ENCODE measurements at places on chromosomes 1 and 21.
A peak's percentile ranks its signal among the peaks of the same experiment; 100 is the strongest.

GRCh38 chr1:231603598-231604275, 22.9 kb upstream of the DISC1 start:
- no peak for DNase-seq

DNA sequence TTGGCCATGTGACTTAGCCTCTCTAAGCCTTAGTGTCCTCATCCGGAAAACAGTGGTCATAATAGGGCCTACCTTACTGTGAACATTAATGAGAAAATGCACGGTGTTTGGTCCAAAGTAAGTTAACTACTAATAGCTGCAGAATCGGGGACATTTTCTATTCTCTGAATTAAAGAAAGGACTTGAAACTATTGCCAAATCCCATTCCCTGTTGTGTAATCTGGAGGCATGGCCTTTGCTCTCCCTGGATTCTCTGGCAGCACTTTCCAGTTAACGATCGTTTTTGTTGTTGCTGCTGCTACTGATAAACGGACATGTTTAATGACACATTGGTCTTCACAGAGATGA, 30.5 kb downstream of the FMO4 start:
- no peak for DNase-seq

DNA sequence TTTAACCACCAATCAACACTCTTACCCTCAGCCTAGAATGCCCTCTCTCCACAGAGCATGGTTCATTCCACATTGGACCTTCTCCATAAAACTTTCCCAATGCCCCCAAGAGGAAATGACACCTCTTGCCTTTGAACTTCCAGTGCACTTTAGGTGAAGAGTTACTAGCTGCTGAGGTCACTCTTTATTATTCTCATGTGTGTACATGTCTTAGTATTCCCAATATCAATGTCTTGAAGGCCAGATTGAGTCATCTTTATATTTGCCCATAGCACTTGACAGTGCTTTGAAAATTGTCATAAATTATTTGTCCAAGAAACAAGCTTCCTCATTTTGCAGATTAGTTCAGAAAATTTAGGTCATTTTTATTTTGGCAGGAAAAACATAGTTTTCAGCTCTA, 8.1 kb upstream of the DNASE2B start:
- no peak for DNase-seq

DNA sequence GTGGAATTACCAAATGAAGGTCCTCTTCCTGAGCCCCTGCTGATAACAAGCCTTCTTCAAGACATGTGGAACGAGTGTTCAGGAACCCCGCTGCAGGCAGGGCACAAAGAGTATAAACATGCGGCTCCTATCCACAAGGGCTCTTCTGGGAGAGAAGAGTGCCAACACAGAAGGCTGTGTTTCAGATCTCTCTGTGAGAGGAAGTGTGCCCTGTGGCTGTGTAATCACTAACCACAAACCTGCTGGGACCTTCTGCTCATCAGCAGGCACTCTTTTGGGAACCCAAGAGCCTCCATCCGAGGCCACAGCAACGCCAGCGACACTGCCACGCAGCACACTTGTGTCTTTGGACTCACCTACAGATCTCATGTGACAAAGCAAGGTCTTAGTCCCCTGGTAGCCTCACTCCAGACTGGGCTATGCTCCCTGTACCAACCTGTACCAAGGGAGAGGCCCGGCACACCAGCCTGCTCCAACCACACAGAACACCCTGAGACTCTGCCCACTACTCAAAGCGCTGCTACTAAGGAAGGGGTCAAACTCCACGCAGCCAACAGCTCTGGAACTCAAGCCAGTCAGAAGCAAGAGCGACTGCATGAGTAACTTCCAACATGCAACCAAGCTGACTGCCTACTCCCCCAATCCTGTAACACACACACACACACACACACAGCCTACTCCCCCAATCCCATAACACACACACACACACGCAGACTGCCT, 7.8 kb downstream of the PTTG1IP start:
- no peak for DNase-seq

DNA sequence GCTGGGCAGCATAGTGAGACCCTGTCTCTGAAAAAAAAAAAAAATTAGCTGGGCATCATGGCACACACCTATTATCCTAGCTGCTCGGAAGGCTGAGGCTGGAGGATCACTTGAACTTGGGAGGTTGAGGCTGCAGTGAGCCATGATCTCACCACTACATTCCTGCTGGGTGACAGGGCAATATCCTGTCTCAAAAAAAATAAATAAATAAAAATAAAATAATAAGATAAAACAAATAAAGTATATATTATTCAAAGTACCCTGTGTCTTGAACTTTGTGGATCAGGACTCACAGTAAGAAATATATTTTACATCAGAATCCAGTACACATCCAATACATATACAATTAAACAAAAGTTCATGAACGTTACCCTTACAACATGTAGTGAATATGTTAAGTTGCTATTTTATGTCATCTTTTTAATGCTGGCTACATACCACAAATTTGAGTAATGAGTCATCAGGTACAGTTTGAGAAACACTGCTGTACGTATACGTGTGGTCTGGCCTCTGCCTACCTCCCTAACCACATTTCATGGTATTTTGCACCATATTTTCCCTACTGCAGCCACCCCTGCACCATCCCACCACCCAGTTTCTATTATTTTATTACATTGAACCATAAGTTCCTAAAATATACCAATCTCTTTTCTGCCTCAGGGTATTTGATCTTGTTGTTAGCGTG, 4.4 kb downstream of the NME7 start:
- no peak for DNase-seq

DNA sequence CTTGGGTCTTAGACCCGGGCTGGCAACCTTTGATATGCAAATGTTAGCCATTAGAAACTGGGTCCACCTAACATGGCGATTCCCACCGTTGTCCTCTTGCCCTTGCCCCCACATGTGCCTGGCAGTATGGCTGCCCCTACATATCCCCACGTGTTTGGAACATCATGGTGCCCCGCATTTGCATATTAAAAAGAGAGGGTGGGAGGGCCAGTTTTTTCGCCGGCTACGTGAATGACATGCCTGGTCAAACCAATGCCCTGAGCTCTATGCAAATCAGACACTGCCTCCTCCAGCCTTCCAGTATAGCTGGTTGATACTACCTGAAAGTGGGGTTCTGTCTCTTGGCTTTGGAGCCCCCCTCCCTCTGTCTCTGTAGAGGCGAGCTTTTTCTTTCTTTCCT, 133.0 kb downstream of the CDC42BPA start:
- DNase-seq = no peak

- peak; percentile 96 for DNase-seq
Measured at GRCh38 chr1:9588551-9589143, at the start of gene TMEM201. TSS of gene TMEM201 (plus strand) at chr1:9588911. CDS start at chr1:9588931, 20 bp downstream.

DNA sequence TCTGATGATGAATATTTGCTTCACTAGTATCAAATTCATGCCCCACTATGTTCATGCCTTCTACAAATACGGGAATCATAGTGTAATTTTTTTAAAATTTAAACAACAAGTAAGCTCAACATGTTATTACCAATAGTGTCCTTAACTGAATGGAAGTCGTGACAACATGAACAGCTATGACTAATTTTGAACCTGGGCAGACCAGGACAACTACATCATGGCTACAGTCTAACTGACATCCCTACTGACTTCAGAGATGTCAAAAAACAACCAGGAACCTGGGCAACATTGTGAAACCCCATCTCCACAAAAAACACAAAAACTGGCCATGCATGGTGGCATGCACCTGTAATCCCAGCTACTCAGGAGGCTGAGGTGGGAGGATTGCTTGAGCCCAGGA, 33.5 kb upstream of the RAP1A start:
- DNase-seq = no peak

GRCh38 chr1:151807131-151807530, 1.9 kb upstream of the LINGO4 start:
- no peak for DNase-seq

- DNase-seq = no peak
Measured at GRCh38 chr1:59693406-59693805, 121.3 kb upstream of the HOOK1 start.
